Stimulated activated CD8-positive, alpha-beta memory T cell treated with anti-CD3 and anti-CD28 coated beads, Interleukin-7, amount 100 ng/mL, for 4 hours (primary cell): ENCODE measurements at places on chromosomes 6 and 20.

DNA sequence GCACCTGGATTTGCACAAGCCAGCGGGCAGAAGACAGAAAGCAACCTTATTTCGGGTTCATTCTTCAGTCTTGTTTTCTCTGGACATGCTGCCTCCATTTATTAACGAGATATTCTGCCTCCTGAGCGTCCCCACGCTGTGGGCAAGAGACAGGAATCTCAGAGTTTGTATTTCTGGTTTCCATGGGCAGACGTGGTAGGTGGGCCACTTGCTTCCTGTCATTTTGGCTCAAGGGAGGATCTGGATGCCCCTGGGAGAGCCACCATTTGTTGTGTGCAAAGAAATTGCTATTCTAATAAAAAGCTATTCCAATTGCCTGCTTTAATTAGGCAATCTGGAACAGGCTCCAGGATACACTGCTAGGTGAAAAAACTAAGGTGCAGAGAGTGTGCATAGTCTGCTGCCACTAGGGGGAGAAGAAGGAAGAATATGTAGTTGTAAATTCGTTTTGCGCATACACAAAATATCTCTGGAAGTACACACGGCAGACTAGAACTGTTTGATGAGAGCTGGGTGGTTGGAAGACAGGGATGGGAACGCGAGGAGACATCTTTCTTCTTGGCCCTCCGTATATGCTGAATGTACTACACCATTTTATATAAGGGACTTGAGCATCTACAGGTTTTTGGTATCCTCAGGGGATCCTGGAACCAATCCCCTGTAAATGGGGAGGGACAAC is 30.1 kb upstream of the SLC16A10 start:
- DNase-seq = no peak

- no peak for DNase-seq
These were observed 47.6 kb downstream of the MDGA1 start for GRCh38 chr6:37650071-37650481.

DNA sequence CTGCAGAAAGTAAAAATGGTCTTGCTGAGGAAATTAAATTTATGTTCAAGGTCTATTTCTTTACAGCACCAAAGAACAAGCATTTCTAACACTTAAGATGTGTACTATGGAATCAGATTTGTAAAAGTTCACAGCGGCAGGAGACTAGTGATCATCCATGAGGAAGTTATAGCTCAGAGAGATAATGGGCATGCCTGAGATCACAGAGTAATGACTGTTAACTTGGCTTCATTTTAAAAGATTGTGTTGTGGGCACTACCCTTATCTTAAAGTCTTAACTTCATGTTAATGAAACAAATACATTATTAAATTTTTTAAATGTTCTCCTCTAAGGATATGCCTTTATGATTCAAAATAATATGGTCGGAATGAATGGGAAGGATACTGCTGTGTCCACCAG is 168.6 kb downstream of the GMPR start:
- no peak for DNase-seq

DNA sequence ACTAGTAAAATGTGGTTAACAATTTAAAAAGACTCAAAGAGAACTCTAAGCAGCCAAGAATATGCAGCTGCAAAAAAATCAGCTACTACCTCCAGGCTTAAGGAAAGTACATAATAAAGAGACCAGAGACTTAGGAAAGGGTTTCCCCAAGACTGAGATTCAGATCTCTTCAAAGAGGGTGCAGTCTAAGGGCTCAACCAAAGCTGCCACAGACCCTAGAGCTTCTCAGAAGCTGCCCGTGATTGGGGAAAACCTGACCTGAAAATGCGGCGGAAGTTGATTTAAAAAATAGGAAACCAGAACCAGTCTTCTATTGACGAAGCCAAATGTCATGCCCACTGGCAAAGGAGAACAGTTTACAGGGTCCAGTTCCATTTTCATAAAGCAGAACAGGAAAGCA is 516.8 kb upstream of the MARCKS start:
- no peak for DNase-seq

DNA sequence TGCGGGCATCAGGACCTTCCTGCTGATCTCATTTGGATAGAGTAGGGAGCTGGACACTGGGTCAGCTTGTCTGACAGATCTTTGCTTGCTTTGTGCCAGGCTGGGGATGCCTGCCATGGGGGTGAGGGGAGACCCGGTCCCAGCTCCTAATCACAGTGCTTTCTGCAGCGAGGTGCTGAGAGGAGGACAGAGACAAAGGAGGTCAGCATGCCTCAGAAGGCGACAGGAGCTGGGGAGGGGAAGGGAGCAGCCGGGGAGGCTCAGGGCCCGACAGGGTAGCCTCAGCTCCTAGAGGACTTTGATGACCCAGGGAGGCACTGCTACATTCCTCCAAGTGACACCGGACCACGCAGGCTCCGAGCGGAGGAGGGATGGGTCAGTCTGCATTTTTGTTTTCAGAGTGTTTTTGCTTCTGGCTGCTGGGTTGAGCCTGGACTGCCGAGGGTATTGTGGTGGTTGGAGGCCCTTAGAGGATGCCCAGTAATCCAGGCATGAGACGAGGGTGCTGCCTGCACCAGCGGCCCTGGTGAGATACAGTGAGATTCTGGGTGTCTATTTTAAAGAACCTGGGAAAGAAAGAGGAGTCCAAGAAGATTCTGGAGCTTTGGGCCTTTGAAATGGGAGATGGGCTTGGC is 7.8 kb downstream of the RBM38 start:
- no peak for DNase-seq

DNA sequence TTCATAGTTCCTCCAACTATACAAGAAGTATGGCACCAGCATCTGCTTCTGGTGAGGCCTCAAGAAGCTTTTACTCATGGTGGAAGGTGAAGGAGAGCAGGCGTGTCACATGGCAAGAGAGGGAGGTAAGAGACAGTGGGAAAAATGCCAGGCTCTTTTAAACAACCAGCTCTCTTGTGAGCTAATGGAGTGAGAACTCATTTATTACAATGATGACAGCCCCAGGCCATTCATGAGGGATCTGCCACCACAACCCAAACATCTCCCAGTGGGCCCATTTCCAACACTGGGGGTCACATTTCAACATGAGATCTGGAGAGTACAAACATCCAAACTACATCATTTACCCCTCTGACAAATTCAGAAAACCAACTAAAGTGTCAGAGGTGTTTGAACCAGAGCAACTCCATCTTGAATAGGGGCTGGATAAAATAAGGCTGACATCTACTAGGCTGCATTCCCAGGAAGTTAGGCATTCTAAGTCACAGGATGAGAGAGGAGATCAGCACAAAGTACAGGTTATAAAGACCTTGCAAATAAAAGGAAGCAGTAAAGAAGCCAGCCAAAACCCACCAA is 2.2 kb upstream of the UBD start:
- no peak for DNase-seq

- DNase-seq = no peak
These were observed 21.8 kb downstream of the CTCFL start for GRCh38 chr20:57503035-57503658.

DNA sequence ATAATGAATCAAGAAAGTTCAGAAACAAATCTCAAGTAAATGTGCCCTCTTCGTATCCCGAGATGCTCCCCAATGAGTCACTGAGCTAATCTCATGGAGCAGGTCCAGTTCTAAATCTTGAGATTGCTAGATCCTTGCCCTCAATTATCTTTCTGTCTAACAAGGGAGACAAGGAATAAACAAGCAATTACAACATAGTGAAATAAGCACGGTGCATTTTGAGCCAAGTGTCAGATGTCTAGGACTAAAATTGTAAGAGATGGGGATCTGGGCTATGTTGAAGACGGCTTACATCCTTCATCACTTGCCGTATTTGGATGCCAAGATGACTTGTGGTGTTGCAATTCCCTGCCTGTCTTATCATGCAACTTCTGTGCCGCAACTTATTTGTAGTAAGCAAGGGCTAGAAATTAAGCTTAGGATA is 56.5 kb upstream of the ADGRF1 start:
- DNase-seq = no peak

DNA sequence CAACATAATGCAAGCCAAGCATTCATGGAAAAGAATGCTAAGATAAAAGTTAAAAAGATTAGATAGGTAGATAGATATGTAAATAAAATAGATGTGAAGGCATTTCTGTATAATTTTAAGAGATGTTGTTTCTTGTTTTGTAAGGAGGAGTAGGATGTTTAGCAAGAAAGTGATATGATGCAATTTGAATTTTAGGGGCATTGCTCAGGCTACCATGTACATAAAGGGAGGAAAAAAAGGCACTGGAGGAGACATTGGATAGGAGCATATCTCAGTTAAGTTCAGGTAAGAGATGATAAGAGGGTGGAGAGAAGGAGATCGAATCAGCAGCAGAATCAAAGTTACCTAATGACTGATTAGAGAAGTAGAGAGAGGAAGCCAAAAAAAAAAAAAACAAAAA is 194.7 kb downstream of the TENT5A start:
- no peak for DNase-seq

DNA sequence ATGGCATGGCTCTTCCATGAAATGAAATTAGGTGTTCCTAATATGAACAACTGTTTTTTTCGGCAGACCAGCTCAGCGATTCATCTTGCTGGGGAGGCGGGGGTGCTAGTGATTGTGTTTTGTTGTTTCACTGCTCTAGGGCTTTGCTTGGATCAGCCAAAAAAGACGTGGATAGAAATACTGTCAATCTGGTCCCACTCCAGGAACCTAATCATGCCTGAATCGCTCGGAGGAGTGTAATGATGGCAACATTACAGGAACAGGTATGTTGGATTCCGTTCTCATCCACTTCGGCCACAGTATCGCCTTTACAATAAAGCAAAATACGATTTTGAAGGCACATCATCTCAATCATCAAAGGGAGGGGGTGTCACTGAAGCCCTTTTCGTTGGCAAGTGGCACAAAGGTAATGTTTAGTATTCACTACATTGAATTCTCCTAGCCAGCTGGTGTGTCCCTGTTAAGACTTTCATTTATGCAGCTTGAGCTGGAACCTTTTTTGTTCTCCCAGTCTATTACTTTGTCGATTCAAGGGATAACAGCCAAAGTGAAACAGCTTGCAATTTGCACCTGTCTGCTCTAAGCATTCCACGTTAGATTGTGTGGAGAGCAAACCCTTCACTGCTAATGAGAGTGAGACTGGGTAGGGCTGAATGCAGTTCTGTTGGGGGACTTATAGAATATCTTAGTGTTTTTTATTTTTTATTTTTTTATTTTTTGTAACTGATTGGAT is 477.7 kb downstream of the TFAP2A start:
- no peak for DNase-seq

DNA sequence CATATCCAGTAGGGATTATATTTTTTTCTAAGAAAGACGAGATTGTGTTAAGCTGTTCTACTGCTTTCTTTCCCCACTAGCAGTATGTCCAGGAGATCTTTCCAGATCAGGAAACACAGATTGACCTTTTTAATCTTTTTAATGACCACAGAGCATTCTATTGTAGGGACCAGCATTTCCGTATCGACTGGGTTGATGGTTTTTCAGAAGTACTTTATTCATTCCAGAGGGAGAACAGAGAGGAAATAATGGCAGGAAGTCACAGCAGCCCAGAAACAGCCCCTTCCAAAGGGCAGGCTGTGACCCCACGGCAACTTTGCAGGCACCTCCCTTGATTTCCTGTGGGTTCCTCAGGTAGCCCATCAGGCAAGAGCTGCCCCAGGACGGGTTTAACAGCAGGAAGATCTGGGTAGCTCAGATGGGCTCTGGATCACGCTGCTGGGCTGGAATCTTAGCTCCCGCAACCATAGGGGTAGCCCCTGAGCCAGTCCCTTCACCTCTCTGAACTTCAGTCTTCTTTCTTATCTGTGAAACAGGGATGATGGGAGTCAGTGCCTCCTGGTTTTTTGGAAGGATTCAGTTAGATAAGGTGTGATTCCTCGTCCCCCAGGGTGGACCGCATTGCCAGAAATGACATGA is 23.8 kb upstream of the CHMP4B start:
- no peak for DNase-seq

- no peak for DNase-seq
These were observed 55.2 kb upstream of the CITED2 start for GRCh38 chr6:139429580-139430145.

- DNase-seq = no peak
These were observed 35.4 kb downstream of the TMEM242 start for GRCh38 chr6:157287923-157288322.

DNA sequence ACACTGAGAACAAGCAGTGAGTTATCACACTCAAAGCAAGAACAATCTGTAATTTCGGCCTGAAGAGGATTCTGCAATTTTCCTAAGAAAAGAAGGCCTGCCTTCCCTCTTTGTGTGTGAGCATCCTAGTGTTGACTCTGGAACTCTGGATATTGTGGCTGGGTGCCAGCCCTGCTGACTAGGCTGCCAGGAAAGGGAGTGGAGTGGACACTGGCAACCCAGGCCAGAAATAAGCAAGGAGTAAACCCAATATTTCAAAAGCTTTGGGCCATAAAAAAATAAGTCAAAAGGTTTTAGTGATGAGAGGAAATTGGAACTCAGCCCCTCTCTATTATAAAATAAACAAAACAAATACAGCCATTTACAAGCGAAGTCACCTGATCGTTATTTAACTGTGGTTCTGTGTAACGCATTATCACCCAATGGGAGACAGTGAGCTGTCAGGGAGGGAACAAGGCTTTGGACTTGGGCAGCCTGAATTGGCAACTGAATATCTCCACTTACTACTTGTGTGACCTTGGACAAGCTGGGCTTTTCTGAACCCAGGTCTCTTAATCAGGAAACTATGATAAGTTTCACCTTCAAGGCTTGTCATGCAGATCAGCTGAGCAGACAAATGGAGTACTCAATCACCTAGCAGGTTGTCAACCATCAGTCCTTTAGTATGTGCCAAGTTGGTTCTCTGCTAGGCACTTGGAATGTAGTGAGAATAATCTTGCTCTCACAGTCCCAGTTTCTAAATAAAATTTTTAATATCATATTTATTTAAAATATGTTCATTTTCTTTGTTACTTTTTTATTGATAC is 196.2 kb downstream of the PAX1 start:
- no peak for DNase-seq

DNA sequence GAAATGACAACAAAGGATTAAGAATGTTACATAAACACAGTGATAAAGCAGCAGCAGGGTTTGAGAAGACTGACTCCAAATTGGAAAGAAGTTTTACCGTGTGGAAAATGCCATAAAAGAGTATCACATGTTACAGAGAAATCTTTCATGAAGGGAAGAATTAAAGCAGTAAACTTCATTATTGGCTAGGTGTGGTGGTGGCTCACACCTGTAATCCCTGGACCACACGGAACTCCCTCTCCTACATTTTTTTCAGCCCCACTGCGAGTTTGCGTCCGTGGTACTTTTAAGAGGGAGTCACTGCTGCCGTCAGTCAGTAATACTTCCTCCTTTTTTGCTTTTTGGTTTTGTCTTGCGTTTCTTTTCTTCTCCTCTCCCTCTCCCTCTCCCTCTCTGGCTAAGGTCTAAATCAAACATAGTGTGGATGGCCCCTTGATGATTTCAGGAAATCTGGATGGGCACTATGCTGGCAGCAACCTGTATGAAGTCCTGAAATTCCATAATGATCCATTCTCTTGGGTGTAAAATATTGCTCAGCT is 112.3 kb downstream of the MAN1A1 start:
- no peak for DNase-seq
